ENCODE measurements at places on chromosomes 4 and X.

- no peak for DNase-seq
Observed at GRCh38 chr4:97185233-97185632, 958.0 kb downstream of the STPG2 start.

- peak; percentile 44 for DNase-seq
Observed at GRCh38 chrX:40877887-40878286, 142.5 kb upstream of the MED14 start.

- no peak for DNase-seq
Observed at GRCh38 chr4:119690871-119691270, 62.3 kb upstream of the PDE5A start.

DNA sequence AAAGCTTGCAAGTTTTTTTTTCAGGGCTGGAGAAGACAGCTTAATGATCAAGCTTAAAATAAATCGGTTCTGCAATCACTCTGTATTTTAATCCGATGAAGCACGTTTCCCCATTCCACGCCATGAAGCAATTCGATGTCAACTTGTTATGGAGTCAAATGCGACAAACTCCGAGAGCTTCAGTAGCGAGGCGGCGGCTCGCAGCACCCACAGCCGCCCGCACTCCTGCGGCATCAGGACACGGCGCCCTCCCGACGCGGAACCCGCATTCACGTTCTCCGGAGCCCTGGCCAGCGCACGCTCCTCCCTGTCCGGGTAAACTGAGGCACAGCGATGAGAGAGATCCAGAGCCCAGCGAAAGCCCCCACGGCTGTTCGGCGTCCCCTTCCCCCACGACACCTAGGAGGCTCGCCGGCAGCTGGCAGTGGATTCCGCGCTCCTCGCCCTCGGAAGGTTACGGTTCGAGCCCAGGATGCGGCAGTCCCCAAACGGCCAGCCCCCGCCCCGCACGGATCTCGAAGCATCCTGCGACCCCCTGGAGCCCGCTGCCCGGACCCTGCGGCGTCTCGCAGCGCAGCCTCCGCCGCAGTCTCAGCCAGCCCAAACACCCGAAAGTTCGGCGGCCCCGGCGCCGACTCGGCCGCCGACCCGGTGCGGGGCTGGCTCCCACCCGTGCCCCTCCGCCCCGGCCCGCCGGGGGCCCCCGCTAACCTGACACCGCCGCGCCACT is 507 bp downstream of the MFAP3L start:
- DNase-seq, result no peak
